ENCODE measurements at places on chromosomes 4 and X.

DNA sequence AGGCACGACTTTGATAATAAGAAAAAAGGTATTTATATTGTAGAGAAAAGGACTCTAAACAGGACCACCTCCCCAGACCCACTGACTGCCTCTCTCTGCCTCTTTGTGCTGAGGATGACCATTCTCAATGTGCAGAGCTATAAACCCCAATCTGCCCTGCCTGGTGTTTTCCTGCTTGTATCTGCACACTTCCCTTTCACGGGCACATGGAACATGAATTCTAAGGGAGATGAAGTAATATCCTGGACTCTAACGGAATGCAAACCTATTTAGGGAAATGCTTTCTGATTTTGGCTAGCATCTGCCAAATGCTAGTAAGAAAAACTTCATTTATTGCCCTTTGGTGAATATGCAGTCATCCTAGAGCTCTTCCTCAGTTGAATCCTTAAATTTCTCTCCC, 2.4 kb downstream of the DIPK2B start:
- no peak for DNase-seq

GRCh38 chr4:70759126-70759525, 37.4 kb downstream of the RUFY3 start:
- no peak for DNase-seq

GRCh38 chr4:81424816-81425755, 46.6 kb downstream of the RASGEF1B start:
- no peak for DNase-seq

- no peak for DNase-seq
These were observed 75.1 kb downstream of the BANK1 start for GRCh38 chr4:101865501-101866062.

GRCh38 chr4:187940299-187940698, 55.3 kb upstream of the ZFP42 start:
- DNase-seq = no peak

DNA sequence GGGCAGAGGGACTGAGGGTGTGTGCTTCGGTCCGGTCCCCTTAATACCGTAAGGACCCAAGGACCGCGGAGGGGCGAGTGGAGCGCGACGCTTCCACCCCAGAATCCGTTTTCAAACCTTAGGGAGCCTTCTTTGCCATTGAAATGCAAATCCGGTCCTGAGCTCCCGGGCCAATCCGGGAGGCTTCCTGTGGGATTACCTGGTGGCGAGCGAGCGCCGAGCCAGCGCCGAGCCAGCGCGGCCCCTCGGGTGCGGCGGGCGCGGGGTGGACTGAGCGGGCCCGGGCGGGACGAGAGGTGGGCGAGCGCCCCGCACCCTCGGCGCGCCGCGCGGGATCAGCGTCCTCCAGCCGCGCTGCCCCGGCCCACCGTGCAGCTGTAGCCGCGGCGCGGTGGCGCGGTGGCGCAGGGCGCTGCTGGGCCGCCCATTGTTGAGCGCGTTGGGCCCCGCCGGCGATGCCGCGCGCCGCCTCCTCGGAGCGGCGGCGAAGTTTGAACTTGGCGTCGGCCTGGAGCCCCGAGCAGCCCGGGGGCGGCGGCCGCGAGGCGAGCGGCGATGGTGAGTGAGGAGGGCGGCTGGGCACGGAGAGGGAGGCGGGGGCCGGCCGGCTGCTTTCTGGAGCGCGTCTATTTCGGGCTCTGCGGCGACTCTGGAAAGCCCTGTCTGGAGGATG, 208.7 kb downstream of the SOWAHB start:
- DNase-seq = no peak

- DNase-seq = no peak
These were observed 34.6 kb upstream of the TMPRSS11D start for GRCh38 chr4:67918428-67918827.

DNA sequence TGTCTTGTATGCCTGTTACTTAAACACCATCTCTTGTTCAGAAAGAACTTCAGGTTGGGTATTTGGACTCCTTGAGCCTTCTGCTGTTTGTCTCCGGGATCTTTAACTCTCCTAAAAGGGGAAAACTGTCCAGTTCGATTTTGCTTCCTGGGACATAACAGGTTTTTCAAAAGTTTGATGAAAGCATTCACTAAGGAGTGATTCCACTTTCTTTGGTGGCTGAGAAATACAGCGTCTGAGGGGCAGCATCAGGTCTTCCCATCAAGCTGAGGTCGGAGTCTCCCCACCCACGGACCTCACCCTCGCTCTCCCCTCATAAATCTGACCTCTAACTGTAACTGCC, 1.4 kb downstream of the AFAP1 start:
- no peak for DNase-seq

GRCh38 chr4:174686826-174687225, 142.2 kb downstream of the GLRA3 start:
- no peak for DNase-seq

DNA sequence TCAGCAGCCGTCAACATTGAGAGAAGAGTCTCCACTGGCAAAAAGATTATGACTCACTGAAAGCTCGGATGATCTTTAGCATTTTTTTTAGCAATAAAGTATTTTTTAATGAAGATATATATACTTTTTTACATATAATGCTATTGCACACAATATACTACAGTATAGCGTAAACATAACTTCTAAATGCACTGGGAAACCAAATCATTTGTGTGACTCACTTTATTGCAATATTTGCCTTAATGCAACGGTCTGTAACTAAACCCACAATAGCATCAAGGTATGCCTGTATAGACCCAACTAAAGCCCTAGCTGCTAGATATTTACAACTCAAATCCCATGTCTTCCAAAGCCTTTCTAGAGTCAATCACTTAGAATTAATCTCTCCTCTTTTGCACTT, 52.3 kb upstream of the EDNRA start:
- DNase-seq = no peak

- DNase-seq = no peak
These were observed 44.2 kb downstream of the SLC4A4 start for GRCh38 chr4:71382900-71383560.

DNA sequence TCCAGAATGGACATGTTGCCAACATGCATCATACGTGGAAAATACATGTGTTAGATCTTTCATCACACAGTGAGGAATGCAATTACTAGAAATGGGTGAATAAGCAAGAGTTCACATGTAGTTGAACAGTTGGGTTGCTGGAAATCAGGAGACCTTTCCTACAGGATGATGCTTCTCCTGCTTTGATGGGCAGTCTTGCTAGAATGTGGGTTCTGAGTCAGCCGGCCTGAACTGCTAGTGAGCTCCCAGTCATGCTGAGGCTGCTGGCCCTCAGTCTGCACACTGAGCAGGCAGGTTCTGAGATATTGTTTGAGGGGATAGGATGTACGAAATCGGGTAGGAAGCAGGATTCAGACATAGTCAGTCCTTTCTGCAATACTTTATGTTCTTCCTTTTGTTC, 20.2 kb downstream of the MSL3 start:
- DNase-seq = no peak

GRCh38 chr4:8510191-8510590, 69.6 kb downstream of the TRMT44 start:
- DNase-seq = no peak

DNA sequence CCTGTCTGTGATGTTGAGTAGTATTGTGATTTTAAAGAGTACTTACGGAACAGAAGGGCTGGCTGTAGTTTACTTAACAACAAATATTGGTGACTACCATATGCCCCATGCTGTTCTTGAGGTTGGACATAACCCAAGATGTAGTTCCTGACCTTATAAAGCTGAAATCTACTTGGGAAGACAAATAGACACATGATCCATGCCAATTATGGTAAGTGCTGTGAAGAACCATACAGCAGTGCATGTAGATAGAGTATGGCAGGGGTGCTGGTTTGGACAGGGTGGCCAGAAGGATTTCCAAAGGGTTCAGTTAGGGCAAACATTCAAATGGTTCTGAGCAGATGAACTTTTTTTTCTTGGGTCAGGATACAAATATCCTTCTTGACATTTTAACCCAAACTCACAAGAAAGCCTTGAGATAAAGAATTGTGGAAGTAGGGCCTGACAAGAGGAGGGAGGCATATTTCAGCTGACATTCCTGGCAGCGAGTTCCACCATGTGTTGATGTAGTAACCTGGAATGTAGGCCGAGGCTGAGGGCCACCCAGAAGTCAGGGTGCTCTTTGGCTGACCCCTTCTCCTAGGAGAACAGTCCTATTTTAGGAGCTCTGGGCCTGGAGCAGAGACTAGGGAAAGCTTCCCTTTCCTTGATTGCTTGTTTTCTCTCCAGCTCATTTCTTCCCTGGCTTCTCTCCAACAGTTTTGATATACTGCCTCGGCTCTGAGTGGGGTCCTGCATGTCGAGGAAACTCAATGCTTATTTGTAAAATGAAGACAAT, 74.2 kb downstream of the FREM3 start:
- no peak for DNase-seq

DNA sequence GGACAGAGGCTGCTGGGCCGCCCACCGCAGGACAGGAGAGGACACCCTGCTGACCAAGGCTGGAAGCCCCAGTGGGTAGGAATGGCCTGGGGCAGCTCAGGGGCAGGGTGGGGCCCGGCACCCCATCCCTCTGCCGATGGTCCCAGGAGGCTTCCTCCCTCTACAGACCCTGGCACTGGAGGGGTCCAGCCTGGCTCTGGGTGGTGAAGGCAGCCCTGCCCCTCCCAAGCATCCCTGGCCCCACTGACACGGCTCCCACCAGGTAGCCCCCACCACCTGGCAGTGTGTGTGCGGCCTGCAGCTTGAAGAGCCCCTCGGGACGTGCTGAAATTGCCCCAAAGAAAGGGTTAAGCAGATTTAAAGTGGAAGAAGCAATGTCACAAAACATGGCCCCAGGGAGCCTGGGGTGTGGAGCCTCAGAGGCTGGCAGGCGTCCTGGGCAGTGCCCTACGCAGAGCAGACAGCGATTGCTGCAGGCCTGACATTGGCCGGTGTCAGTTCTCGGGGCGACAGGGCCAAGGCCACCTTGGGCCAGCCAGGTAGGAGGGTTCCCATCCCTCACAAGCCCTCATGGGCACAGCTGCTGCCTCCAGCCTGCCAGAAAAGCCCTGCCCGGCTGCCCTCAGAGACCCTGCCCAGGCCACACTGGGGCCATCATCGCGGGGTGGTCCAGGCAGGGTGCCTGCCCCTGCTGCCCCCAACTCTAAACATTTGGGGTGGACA, 80.5 kb downstream of the FAM53A start:
- DNase-seq = no peak

DNA sequence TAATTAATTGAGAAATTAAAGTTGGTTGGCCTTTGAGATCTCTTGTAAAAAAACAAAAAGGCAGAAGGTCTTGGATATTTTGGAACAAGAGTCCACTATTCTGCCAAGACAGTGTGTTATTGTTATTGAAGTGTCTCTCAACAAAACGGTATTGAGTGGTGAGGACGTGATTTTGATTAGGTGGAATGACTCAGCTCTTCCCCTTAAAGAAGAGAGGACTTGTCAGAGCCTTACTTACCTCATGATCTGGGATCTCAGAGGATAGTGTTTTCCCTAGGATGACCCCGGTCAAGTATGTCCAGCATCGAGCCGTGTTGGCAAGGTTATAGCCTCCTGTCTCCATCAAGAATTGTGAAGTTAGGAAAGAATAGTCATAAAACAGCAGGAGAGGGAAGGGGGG, 110.9 kb downstream of the HDAC8 start:
- DNase-seq = no peak

- DNase-seq = no peak
These were observed 435.6 kb downstream of the FAT4 start for GRCh38 chr4:125750399-125750798.

DNA sequence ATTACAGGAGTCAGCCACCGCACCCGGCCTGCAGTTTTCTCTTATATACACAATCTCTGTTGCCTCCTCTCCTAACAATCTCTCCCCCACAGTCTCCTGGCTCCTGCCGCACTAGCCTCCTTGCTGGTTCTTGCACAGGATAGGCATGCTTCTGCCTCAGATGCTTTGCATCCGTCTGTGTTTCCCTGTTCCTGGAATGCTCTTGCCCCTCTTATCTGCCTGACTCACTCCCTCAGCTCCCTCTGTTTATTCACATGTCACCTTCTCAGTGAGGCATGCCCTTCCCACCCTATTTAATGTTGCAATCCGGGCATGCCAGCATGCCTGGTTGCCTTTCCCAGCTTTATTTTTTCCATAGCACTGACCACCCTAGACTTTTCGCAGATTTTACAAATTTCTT, 161.9 kb downstream of the PHF8 start:
- DNase-seq = no peak

DNA sequence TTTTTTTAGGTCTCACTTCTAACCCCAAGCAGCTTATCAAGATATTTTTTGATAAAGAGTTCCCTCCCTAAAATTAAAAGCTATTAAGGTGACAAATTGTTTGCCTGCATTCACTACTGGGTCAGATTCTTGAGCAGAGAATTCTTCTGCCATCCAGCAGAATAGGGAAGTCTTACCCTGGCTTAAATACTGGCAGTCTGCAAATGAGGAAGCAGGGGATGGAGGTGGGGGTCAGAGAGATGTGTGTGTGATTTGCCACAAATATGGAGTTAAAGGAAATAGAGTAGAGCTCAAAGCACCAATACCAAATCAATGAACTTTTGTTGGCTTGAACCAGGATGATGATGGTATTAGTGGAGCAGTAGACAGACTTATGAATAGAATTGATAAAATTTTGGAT, 122.2 kb downstream of the ANXA5 start:
- no peak for DNase-seq

DNA sequence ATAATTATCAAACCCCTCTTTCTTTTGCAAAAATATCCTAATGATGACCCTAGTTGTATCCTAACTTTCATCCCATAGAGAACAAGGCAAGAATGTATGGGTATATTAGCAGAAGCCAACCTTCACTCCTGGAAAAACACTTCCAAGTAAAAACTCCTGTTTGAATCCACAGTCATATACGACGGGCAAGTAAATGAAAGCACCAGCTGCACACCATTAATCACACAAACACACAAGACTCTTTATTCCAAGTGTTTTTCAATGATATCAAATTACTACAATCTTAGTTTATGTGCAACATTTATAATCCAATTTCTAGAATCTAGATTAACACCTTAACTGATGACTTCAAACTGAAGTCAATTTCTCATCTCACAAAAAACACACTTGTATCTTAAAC, 22.9 kb downstream of the ACSL4 start:
- DNase-seq = no peak

DNA sequence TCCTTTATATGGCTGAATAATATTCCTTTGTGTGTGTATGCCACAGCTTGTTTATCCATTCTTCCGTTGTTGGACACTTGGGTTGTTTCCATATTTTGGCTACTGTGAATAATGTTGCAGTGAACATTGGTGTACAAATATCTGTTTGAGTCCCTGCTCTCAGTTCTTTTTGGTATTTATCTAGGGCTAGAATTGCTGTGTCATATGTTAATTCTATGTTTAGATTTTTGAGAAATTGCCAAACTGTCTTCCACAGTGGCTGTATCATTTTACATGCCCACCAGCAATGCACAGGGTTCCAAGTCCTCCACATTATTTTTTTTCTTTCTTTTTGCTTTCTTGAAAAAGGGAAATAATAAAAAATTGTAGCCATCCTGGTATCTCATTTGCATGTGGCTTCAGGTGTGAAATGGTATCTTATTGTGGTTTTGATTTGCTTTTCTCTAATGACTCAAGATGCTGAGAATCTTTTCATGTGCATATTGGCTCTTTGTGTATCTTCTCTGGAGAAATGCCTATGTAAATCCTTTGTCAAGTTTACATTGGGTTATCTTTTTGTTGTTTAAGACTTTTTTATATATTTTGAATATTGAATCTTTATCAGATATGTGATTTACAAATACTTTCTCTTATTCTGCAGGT, 129.7 kb downstream of the RAPGEF2 start:
- no peak for DNase-seq
